GM23338 (cell line): ENCODE measurements at places on chromosomes 5 and 9. TPM values are rescaled to one million over a fixed set of nuclear protein-coding genes. Genes with fewer than 3 reads are reported as not detected.

DNA sequence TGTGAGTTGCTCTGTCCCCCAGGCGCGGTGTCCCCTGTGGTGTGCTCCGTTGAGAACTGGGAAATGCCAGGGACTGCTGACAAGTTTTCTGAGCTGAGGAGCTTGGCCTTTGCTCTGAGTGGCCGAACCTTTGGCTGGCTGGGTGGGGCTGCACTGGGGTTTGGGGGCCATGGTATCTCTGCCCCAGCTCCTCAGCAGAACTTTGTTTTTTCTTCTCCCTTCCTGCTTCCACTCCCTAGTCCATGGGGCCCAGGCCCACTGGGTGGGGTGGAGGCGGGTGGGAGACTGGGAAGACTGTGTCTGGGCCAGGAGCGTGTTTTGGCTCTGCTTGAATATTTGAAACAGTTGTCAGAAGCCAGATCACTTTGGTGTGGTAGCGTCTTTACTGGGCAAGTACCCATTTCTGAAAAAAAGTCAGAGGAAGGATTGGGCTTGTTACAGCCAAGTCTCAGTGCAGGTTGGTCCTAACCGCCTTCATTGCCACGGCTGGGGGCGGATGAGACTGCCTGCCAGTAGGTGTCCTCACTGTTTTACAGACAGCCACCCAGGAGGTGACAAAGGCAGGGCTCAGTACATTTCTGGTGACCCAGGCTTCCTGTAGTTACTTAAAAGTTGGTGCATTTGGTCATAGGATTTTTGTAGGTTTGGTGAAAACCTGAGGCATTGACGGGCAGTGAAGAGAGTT, 92.7 kb downstream of the DAB2IP start:
- peaks cover 32% of the 10 kb centered on the region for H3K4me1 ChIP-seq
- H3K36me3 ChIP-seq = no peaks in the 10 kb centered on the region
- DNase-seq = peak; percentile 55
- H3K27me3 ChIP-seq = no peaks in the 10 kb centered on the region
- H3K4me3 ChIP-seq = no peak overlapping the region
- H3K27ac ChIP-seq = peak overlapping the region; percentile 84

GRCh38 chr5:35745193-35745592, 111.5 kb upstream of the IL7R start:
- peaks cover 58% of the 10 kb centered on the region for H3K27me3 ChIP-seq
- peaks cover 13% of the 10 kb centered on the region; the same call in 1 of the 2 replicates for H3K4me1 ChIP-seq
- no peaks in the 10 kb centered on the region for H3K36me3 ChIP-seq

DNA sequence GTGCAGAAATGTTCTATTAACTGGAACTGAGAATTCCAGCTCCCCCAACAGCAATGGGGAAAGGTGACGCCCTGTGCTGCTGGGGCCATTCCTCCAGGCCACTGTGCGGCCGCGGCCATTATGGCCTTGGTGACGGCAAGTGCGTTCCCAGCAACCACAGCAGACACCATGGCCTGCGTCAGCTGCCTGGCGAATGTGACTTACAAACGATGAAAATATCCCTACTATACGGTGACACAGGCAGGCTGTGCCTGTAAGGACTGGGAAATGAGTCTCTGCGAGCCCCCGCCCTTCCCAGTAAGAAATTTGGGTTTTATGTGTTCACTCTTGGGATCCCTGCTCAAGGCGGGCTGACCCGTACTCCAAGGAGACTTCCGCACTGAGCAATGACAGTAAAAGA, 20.6 kb downstream of the CLPTM1L start:
- no peak overlapping the region for H3K27ac ChIP-seq
- H3K4me3 ChIP-seq = no peak overlapping the region
- H3K27me3 ChIP-seq = no peaks in the 10 kb centered on the region
- no peaks in the 10 kb centered on the region for H3K4me1 ChIP-seq
- no peak for DNase-seq
- peaks cover 8% of the 10 kb centered on the region; the same call in 1 of the 2 replicates for H3K36me3 ChIP-seq

GRCh38 chr5:17157916-17158529, 59.4 kb upstream of the BASP1 start:
- no peak for DNase-seq
- H3K36me3 ChIP-seq = no peaks in the 10 kb centered on the region
- no peak overlapping the region for H3K4me3 ChIP-seq
- H3K27me3 ChIP-seq = no peaks in the 10 kb centered on the region

DNA sequence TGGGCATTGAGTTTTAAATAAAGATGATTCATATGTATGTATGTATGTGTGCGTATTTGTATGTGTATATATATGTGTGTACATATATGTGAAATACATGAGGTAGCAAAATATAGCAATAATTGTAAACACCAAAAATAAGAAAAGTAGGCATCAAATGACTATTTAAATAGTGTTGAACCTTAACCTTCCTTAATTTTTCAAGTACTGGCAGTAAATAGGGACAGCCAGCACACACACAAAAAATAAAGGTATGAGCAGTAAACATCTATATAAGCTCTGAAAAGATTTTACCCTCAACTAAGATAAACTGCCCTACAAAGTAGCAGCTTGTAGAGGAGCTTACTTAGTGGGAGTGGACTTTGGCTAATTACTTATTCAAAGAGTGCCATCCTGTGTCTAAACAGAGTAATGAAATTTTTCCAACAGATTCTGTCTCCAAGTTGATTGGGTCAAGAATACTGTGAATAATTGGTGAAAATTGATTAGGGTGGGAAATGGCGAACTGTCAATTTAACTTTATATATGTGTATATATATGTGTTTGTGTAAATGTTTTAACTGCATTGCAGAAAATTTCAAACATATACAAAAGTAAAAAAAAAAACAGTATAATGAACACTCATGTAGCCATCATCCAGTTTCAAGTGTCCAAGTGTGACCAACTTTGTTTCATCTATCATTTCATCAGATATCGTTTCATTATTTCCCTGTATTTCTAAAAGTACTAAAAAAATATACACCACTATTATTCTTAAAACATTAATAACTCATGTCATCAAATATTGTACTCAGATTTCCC, 2.0 kb upstream of the ADAMTS6 start:
- no peak overlapping the region for H3K27ac ChIP-seq
- H3K36me3 ChIP-seq = no peaks in the 10 kb centered on the region
- DNase-seq = peak; percentile 82
- peak overlapping the region; percentile 66 for H3K4me3 ChIP-seq
- H3K27me3 ChIP-seq = peaks cover 8% of the 10 kb centered on the region; the same call in 1 of the 2 replicates

DNA sequence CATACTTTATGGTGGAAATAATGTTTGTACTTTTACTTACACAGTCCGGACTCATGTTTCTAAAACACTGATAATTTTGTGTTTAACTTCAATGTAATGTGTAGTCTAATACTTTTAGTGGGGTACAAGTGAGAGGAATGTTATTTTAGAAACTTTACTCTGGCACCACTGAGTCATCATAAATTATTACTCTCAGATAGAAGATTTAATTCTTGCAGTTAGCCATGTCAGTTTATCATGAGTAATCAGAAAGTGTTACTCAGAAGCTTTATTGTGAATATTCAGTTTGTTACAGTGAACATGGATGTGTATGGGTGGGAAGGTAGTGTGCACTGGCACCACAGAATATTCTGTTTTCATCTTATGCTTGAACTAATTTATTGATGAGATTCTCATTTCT, 20.0 kb downstream of the OGN start:
- H3K27ac ChIP-seq = no peak overlapping the region
- H3K4me3 ChIP-seq = no peak overlapping the region
- no peak for DNase-seq
- H3K36me3 ChIP-seq = no peaks in the 10 kb centered on the region
- H3K27me3 ChIP-seq = no peaks in the 10 kb centered on the region

DNA sequence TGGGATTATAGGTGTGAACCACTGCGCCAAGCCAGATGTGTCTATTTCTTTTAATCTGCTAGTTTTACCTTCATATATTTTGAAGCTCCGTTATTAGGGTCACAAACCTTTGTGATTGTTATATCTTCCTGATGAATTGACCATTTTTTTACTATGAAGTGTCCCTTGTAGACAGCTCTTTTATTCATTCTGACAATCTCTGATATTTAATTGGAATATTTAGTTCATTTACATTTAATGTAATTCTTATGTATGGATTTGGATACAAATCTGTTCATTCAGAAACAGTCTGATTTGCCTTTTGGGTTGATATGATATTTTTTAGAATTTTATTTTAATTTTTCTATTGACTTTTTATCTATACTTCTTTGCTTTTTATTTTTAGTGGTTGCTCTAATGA, 17.2 kb downstream of the ERCC6L2 start:
- no peaks in the 10 kb centered on the region for H3K27me3 ChIP-seq
- DNase-seq = no peak
- no peak overlapping the region for H3K27ac ChIP-seq
- H3K4me1 ChIP-seq = no peaks in the 10 kb centered on the region

DNA sequence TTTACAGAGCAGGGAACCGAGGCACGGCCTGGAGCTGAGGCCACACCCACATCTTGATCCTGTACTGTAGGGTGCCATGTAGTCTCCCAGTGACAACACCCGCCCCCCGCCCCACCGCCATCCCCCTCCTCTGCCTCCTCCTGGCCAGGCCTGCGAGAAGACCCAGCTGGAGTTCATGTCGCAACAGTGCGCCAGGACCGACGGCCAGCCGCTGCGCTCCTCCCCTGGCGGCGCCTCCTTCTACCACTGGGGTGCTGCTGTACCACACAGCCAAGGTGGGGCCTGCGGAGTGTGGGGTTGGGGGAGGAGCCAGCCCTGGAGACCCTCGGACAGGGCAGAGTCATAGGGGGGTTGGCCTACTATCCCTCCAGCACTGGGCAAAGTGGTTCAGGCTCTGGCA, 14.5 kb downstream of the ADAMTS13 start:
- no peak overlapping the region for H3K27ac ChIP-seq
- DNase-seq = no peak
- H3K36me3 ChIP-seq = no peaks in the 10 kb centered on the region
- H3K4me3 ChIP-seq = no peak overlapping the region
- H3K27me3 ChIP-seq = no peaks in the 10 kb centered on the region
- H3K4me1 ChIP-seq = no peaks in the 10 kb centered on the region

DNA sequence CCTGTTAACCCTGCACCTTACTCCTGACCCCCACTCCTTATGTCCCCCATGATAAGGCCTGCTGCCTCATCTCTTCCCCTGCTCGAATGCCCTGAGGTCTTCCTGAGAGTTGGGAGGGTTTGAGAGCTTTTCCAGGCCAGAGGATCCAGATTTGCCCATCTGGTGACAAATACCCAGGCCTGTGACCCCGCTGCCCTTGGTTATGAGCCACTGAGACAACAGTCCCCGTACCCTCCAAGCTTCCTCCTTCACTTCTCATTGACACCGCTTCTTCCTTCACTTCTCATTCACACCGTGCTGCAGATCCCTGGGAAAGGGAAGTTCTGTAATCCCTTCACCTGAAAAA, 593 bp downstream of the GM2A start:
- H3K4me1 ChIP-seq = peaks cover 28% of the 10 kb centered on the region
- H3K27me3 ChIP-seq = no peaks in the 10 kb centered on the region
- H3K4me3 ChIP-seq = peak overlapping the region; percentile 83
- H3K27ac ChIP-seq = peak overlapping the region; percentile 83; the same call in 1 of the 2 replicates
- no peak for DNase-seq

DNA sequence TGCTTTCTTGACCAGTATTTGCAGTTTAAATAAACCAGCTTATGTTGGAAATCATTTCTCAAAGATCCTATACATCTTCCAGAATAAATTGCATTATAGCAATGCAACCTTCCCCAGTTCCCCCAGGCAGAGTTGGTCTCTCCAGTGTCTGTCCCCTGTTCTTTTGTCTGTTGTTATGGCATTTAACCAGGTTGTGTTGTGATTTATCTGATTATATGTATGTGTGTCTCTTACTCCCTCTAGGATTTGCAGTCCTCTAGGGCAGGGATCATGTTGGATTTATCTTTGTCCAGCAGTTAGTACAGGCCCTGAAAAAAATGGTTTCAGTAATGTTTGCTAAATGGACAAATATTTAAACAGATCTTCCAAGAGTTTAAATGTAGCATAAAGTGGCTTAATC, 17.3 kb downstream of the GARNL3 start:
- DNase-seq = no peak
- H3K4me3 ChIP-seq = no peak overlapping the region
- no peak overlapping the region for H3K27ac ChIP-seq
- H3K27me3 ChIP-seq = no peaks in the 10 kb centered on the region
- no peaks in the 10 kb centered on the region for H3K4me1 ChIP-seq

FAM120A gene
- 47.9 and 52.5 TPM in 2 replicates for total RNA-seq

IFNB1 gene
- total RNA-seq = not detected in 2 replicates

GABRG2 gene
- 3.1 and 3.5 TPM in 2 replicates for total RNA-seq

PCDHA9 gene
- 3.2 and 3.3 TPM in 2 replicates for total RNA-seq
